ENCODE measurements at places on chromosomes 4 and X.

- no peak for DNase-seq
Measured at GRCh38 chr4:152112190-152112589, 351.4 kb upstream of the GATB start.

DNA sequence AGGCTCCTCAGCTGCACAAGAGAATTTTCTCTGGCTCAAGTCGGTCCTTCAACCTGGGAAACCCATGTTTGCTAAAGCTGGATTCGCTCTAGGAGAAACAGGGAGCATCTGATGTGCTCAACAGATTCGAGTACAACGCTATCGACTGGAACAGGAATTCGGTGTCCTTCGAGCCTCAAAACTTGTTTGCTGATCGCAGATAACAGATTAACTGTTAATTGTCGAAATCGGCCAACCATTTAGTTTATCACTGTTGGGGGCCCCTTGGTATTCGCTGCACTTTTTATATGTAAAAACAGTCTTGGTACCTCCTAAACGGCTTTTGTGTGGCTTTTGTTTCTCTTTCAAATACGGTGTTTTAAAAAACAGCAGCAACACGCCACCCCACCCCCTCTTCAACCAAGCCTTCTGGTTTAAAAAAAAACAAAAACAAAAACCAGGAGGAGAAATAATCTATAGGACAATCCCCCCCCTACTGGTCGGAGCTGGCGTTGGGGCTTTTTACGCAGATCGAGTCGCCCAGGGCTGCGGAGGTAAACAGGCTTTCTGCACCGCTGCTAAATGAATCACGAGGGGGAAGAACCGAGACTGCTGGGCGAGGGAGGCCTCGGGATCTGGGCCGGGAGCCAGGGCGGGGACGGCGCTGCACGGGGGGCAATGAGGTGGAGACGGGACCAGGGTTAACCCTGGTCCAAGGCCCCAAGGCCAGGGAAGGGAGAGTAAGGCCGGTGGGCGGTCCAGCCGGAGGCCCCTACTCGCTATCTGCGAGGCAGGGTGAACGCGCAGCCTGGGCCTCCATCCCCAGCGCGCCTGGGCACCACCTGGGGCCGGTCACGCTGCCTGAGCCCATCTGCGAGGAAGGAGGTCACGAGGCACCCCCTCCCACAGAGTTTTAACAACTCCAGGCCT is 71.7 kb upstream of the BCOR start:
- DNase-seq: peak; percentile 82

DNA sequence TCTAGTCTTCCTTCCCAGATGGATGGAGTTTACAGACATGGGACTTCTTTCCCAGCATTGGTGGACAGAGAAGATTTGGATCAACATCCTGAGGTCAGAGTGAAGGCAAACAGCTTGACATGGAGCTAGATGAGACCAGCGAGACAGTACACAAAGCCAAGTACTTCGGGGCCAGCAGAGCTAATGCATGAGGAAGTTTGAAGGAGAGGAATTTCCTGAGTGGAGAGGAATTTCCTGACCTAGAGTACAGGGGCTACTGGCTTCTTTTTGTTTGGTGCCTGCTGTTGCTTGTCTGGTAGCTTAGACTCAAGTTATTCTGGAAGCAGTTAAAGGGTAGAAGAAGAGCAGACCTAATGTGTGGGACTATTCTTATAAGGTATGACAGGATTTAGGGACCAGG is 69.1 kb upstream of the EOLA2 start:
- DNase-seq: no peak

GRCh38 chr4:73205482-73205881 is 53.1 kb downstream of the ANKRD17 start:
- no peak for DNase-seq

- peak; percentile 72 for DNase-seq
Measured at GRCh38 chr4:5710961-5711478, at the start of gene EVC. EVC (plus strand) TSS chr4:5711201; CDS start chr4:5711381, 180 bp downstream.
